ENCODE measurements at places on chromosomes 6 and 20. TPM values are rescaled to one million over a fixed set of nuclear protein-coding genes. Genes with fewer than 3 reads are reported as not detected.

DNA sequence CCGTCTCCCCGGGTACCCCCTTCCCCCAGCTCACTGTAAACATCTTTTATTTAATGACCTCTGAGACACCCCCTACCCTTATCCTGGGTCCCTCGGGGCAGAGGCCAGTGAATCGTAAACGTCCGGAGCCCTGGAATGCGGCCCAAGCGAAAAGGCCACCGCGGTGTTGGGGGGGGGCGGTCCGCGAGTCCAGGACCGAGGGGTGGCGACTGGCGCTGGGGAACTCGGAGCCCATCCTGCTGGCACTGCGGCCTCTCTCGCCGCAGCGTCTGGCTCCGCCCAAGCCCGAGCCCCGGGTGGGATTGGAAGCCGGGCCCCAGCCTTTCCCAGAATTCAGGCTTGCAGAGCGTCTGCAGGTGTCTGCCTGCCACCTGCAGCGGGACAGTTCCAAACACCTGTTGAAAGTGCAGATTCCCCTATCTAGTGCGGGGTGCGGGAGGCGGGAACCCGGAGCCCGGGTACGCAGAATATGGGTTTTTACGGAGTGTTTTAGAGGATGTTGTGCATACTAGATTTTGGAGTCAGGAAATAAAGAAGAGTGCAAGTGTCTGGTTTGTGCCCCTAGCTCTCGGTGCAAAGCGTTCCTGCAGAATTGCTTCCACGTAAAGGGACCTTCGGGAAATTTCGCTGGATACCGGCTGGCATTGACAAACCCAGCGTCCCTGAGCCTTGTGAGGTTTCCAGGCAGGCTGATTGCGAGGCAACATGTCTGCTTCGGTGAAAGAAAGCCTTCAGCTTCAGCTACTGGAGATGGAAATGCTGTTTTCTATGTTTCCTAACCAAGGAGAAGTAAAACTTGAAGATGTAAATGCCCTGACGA, 800 bp downstream of the RWDD2A start:
- DNase-seq = peak; percentile 44

GRCh38 chr6:34806738-34807453, 15.0 kb downstream of the BLTP3A start:
- no peak for DNase-seq

GRCh38 chr6:22361576-22361975, 64.7 kb upstream of the PRL start:
- DNase-seq = no peak

- DNase-seq = no peak
Measured at GRCh38 chr6:21134356-21134755, 459.2 kb upstream of the SOX4 start.

MYO6 gene
- total RNA-seq = 25.7 TPM

DNA sequence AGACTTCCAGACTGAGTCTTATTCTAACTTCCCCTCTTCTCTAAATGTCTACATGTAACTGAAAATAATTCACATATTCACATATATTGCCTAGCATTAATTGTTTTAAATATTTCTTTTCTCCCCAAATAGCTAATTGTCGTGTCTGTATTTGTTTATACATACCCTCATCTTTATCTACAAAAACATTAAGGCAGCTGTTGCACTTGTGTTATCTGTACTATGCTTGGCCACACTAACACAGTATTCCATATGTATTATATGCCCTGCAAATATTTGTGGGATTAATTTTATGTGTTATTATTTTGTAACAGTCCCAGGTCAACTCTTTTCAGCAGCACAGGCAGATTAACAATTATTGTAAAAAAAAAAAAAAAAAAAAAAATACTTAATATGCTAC, 11.7 kb downstream of the HDAC2 start:
- no peak for DNase-seq

TFAP2B gene
- total RNA-seq = 73.3 TPM

- no peak for DNase-seq
Measured at GRCh38 chr6:109118871-109119354, 23.6 kb downstream of the CEP57L1 start.

GRCh38 chr6:14658030-14658429, 540.5 kb downstream of the CD83 start:
- no peak for DNase-seq

Data from neural crest cell (in vitro differentiated cells).